Occipital lobe (tissue), 3 donors: ENCODE measurements at places on chromosomes 2 and 18.

GRCh38 chr18:67789165-67789545, 272.6 kb upstream of the DSEL start:
- DNase-seq: no peak

DNA sequence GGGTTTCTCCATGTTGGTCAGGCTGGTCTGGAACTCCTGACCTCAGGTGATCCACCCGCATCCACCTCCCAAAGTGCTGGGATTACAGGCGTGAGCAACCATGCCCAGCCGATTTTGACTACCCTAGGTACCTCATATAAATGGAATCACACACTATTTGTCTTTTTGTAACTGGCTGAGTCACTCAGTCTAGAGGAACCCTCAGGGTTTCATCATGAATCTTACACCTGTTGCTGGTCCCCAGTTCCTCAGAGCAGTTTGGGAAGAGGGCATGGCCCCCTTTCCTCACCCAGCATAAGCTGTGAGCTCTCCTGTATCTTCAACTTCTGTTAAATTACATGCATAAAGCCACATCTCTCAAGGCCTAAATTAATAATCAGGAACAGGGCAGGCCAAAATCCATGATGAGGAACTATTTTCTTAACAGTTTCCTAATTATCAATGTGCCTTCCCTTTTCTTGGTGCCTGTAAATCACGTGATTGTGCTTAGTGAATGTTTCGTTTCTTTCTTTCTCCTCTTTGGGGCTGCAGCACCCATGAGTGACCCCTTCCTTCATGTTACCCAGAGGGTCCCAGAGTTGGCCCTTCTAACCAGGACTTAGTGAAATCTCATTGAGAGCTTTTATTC, 20.9 kb downstream of the DYSF start:
- no peak for DNase-seq

DNA sequence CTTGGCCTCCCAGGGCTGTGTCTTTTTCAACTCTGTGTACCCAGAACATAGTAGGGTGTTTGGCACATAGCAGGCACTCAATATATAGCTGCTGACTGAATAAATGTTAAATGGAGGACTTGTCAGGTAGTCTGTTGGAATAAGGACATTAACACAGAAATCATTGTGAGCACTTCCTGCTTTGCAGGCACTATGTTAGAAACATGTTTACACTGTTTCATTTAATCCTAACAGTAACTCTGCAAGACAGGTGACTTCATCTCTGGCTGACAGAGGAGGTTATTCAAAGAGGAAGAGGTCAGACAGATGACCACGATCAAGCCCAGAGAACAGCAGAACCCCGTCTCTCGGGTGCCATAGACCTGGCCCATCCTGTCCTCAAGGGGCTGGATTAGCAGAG, 28.0 kb upstream of the PIEZO2 start:
- DNase-seq: no peak

- no peak for DNase-seq
Observed at GRCh38 chr2:69567157-69567908, 76.2 kb downstream of the AAK1 start.

GRCh38 chr2:155825876-155826275, 506.6 kb downstream of the NR4A2 start:
- no peak for DNase-seq
